Activated B cell treated with CpG ODN at 0.5 μM for 24 hours (primary cell): ENCODE measurements at places on chromosomes 2 and 18. TPM values are rescaled to one million over a fixed set of nuclear protein-coding genes. Genes with fewer than 3 reads are reported as not detected.

- no peak for DNase-seq
- H3K27me3 ChIP-seq: no peaks in the 10 kb centered on the region
- H3K4me3 ChIP-seq: no peak overlapping the region
- H3K4me1 ChIP-seq: peaks cover 50% of the 10 kb centered on the region
Measured at GRCh38 chr2:127343277-127343676, 44.5 kb downstream of the MAP3K2 start.

DOK6 gene
- not detected in 2 replicates for total RNA-seq

GRCh38 chr2:8086357-8086756 lies 595.5 kb upstream of the ID2 start:
- H3K27me3 ChIP-seq: no peaks in the 10 kb centered on the region
- no peaks in the 10 kb centered on the region for H3K36me3 ChIP-seq
- H3K4me3 ChIP-seq: no peak overlapping the region

GRCh38 chr18:57780706-57781347 lies 22.3 kb downstream of the ATP8B1 start:
- no peak for DNase-seq
- no peaks in the 10 kb centered on the region for H3K27me3 ChIP-seq
- no peak overlapping the region for H3K4me3 ChIP-seq
- peaks cover 22% of the 10 kb centered on the region for H3K36me3 ChIP-seq

DNA sequence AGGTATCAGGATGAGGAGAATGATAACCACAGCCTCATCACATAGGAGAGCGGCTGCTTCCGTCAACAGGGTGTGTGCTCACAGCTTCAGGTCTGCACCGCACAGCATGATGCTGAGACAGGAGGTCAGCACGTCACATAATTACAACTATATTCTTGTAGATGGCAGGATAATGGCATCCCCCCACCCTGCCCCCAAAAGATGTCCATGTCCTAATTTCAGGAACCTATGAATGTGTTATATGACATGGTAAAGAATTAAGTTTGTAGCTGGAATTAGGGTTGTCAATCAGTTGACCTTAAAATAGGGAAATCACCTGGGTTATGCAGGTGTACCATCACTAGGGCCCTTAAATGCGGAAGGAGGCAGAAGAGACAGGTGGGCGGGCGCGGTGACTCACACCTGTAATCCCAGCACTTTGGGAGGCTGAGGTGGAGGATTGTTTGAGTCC lies 73.9 kb downstream of the ARL4C start:
- no peaks in the 10 kb centered on the region for H3K27me3 ChIP-seq
- no peaks in the 10 kb centered on the region for H3K36me3 ChIP-seq
- peaks cover 75% of the 10 kb centered on the region for H3K4me1 ChIP-seq
- no peak for DNase-seq
- no peak overlapping the region for H3K4me3 ChIP-seq
- peak overlapping the region; percentile 27 for H3K27ac ChIP-seq

GRCh38 chr18:48164116-48164515 lies 233.7 kb upstream of the SMAD2 start:
- H3K36me3 ChIP-seq: no peaks in the 10 kb centered on the region
- DNase-seq: no peak
- H3K4me1 ChIP-seq: peaks cover 7% of the 10 kb centered on the region
- H3K27ac ChIP-seq: no peak overlapping the region
- no peak overlapping the region for H3K4me3 ChIP-seq
- peaks cover 58% of the 10 kb centered on the region for H3K27me3 ChIP-seq

- H3K27me3 ChIP-seq: no peaks in the 10 kb centered on the region
- peaks cover 81% of the 10 kb centered on the region for H3K36me3 ChIP-seq
- no peak overlapping the region for H3K27ac ChIP-seq
- H3K4me1 ChIP-seq: peaks cover 3% of the 10 kb centered on the region
- H3K4me3 ChIP-seq: no peak overlapping the region
Measured at GRCh38 chr2:151472966-151473365, 63.3 kb downstream of the RIF1 start.

- peaks cover 55% of the 10 kb centered on the region for H3K36me3 ChIP-seq
- peaks cover 4% of the 10 kb centered on the region for H3K4me1 ChIP-seq
- DNase-seq: no peak
- H3K27ac ChIP-seq: no peak overlapping the region
- no peaks in the 10 kb centered on the region for H3K27me3 ChIP-seq
- H3K4me3 ChIP-seq: no peak overlapping the region
Measured at GRCh38 chr2:112547333-112547732, 5.1 kb downstream of the POLR1B start.

RGPD3 gene
- 0.27 and 0.35 TPM in 2 replicates for total RNA-seq

- no peak overlapping the region for H3K27ac ChIP-seq
- H3K4me3 ChIP-seq: no peak overlapping the region
- no peaks in the 10 kb centered on the region for H3K36me3 ChIP-seq
- no peaks in the 10 kb centered on the region for H3K4me1 ChIP-seq
- DNase-seq: no peak
- H3K27me3 ChIP-seq: peaks cover 17% of the 10 kb centered on the region
Measured at GRCh38 chr2:238930216-238930615, 82.3 kb downstream of the TWIST2 start.

DNA sequence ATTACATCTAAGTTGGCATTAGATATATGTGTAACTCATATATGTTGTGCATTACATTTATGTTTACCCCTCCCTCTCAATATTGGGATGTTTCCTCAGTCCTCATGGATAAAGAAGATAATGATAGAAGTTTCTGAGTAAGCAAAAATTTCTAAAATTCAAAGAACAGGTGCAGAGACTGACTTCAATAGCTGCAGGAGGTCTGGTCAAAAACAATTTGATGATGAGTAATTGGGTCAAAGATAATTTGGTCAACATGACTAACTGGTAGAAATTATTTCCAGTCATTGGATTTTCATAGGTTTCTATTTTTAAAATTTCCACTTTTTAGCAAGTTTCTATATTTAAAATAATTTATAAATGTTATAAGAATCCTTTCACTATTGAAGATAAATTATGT lies 1130.9 kb upstream of the SLC39A10 start:
- H3K36me3 ChIP-seq: no peaks in the 10 kb centered on the region
- no peaks in the 10 kb centered on the region for H3K4me1 ChIP-seq
- no peak overlapping the region for H3K27ac ChIP-seq
- DNase-seq: no peak

- H3K27me3 ChIP-seq: no peaks in the 10 kb centered on the region
- H3K27ac ChIP-seq: no peak overlapping the region
- H3K4me1 ChIP-seq: peaks cover 10% of the 10 kb centered on the region
- H3K36me3 ChIP-seq: no peaks in the 10 kb centered on the region
- DNase-seq: no peak
Measured at GRCh38 chr18:11511434-11512095, 97.8 kb upstream of the SLC35G4 start.

- H3K36me3 ChIP-seq: no peaks in the 10 kb centered on the region
- no peak for DNase-seq
- H3K4me3 ChIP-seq: no peak overlapping the region
Measured at GRCh38 chr2:36490749-36491148, 107.2 kb downstream of the FEZ2 start.

DNA sequence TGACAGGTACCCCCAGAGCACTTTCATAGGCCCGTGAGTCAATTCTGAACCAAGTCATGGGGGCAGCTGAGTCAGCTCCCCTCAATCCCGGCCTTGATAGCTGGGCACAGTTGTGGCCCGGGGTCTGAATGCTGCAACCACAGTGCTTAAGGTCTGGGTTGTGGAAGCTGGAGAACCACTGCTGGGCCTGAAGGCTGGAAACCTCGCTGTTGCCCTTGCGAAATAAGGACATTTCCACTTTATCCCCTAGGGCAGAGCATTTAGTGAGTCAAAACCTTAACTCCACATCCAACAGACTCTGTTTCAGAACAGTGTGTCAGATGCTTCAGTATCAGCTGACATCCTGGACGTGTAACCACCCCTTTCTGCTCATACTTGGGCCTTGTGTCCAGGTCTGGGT lies 58.6 kb downstream of the SP110 start:
- H3K36me3 ChIP-seq: peaks cover 35% of the 10 kb centered on the region
- no peaks in the 10 kb centered on the region for H3K27me3 ChIP-seq
- H3K27ac ChIP-seq: no peak overlapping the region
- DNase-seq: no peak
- no peak overlapping the region for H3K4me3 ChIP-seq

- DNase-seq: no peak
- no peak overlapping the region for H3K27ac ChIP-seq
- H3K4me3 ChIP-seq: no peak overlapping the region
- H3K36me3 ChIP-seq: no peaks in the 10 kb centered on the region
- H3K27me3 ChIP-seq: no peaks in the 10 kb centered on the region
Measured at GRCh38 chr2:50647381-50647780, 384.6 kb downstream of the NRXN1 start.

ATP6V1C2 gene
- total RNA-seq: 3.3 and 3.5 TPM in 2 replicates

GRCh38 chr2:15159206-15159605 lies 401.9 kb downstream of the NBAS start:
- no peaks in the 10 kb centered on the region for H3K27me3 ChIP-seq
- H3K4me1 ChIP-seq: no peaks in the 10 kb centered on the region
- H3K27ac ChIP-seq: no peak overlapping the region
- no peak overlapping the region for H3K4me3 ChIP-seq

- H3K4me3 ChIP-seq: no peak overlapping the region
- no peak overlapping the region for H3K27ac ChIP-seq
- no peaks in the 10 kb centered on the region for H3K27me3 ChIP-seq
- H3K36me3 ChIP-seq: no peaks in the 10 kb centered on the region
- no peak for DNase-seq
- H3K4me1 ChIP-seq: no peaks in the 10 kb centered on the region
Measured at GRCh38 chr2:197920592-197921201, 116.3 kb downstream of the PLCL1 start.

DNA sequence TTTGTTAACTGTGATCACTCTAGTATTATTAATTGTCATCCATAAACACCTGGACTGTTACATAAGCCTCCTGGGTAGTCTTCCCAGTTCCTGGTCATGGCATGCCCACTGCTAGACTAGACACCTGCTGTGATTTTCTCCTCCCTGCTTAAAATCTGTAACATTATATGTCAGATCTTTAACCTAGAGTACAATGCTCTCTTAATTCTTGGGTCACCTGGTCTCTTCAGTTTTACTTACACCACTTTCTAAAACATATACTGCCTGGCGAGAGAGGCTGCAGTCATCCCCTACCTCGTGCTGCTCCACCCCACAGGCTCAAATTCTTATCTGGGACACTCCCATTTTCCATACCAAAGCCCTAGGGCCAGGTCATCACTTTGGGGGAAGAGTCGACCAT lies 161.3 kb downstream of the CDH2 start:
- no peaks in the 10 kb centered on the region for H3K27me3 ChIP-seq
- H3K27ac ChIP-seq: no peak overlapping the region
- no peaks in the 10 kb centered on the region for H3K36me3 ChIP-seq
- H3K4me1 ChIP-seq: no peaks in the 10 kb centered on the region

DNA sequence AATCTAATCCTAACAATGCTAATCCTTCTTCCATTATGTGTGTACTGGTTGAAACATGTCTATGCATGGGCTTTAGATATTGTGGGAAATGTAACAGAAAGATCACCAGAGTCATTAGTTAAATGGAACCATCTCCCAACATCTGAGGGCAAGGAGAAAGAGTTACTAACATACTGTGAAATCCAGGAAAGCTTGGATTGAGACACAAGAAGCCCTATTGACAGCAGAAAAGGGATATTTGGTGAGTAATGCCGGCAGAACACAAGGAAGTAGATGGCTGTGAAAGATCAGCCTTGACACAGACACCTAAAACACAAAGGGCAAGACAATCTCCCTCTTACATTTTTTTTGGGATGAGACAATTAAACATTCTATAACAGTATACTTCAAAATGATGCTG lies 28.5 kb upstream of the LAMA1 start:
- no peaks in the 10 kb centered on the region for H3K4me1 ChIP-seq
- no peaks in the 10 kb centered on the region for H3K27me3 ChIP-seq
- no peaks in the 10 kb centered on the region for H3K36me3 ChIP-seq
- no peak for DNase-seq

GRCh38 chr18:50659091-50660003 lies 99.5 kb downstream of the MAPK4 start:
- H3K27me3 ChIP-seq: peaks cover 7% of the 10 kb centered on the region
- no peaks in the 10 kb centered on the region for H3K4me1 ChIP-seq
- no peak overlapping the region for H3K4me3 ChIP-seq
- H3K27ac ChIP-seq: no peak overlapping the region
- H3K36me3 ChIP-seq: no peaks in the 10 kb centered on the region

DNA sequence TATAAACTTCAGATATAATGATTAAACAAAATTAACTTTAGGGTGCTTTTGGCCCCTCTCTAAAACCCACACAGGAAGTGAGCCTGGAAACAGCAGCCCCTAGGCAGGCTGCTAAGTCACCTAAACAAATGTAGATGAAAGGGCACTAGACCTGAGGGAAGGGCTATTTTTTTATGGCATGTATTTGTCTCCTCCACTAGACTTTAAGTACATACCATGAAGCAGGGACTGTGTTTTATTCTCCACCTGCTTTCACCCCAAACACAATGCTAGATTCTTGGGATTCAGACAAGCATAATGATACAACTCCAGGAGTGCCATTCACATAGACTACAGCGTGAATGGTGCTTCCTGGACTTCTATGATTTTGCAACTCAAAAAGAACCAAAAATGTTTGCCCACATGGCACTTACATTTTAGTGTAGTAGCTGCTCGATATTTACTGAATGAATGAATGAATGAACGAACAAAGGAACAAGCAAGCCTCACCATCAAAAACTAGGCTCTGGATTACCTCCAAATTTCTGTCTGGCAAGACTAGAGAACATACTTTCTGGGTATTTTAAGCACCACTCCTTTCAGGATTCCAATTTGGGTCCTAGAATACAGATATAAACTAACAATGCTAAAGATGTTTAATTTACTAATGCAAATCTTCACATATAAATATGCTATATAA lies 10.1 kb downstream of the ATAD2B start:
- H3K4me3 ChIP-seq: no peak overlapping the region
- DNase-seq: no peak
- peaks cover 8% of the 10 kb centered on the region for H3K36me3 ChIP-seq
- H3K27me3 ChIP-seq: no peaks in the 10 kb centered on the region
- H3K27ac ChIP-seq: peak overlapping the region; percentile 24
- peaks cover 36% of the 10 kb centered on the region for H3K4me1 ChIP-seq

SRD5A2 gene
- not detected in 2 replicates for total RNA-seq
